ENCODE measurements at places on chromosomes 3 and 15.

DNA sequence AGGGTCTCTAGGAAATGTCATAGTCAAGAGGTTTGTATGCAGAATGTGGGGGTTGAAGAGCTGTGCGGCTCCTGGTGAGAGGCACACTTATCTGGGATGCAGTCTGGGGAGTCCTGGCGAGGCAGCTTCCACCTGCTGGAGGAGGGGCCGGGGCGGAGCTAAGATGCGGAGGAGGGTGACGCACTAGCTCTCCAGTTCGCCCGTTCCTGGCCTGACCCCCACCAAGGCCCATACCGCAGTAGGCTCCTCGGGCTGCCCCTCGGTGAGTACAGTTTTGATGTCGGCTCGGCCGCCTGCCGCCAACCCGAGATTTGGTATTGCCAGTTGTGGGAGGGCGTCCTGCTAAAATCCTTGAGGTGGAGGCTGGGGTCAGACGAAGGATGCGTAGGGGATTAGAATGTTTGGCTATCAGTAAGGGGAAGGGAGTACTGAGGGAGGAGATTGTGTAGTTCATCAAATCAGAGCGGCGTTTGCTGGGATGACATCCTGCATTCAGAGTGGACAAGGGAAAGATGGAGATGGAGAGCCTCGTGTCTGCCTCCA lies at the start of gene SCG5:
TSS of gene SCG5 (plus strand) at position 194 of the 543 bp plus-strand sequence. CDS start 1,883 bp downstream, outside the sequence.
- DNase-seq, result no peak

DNA sequence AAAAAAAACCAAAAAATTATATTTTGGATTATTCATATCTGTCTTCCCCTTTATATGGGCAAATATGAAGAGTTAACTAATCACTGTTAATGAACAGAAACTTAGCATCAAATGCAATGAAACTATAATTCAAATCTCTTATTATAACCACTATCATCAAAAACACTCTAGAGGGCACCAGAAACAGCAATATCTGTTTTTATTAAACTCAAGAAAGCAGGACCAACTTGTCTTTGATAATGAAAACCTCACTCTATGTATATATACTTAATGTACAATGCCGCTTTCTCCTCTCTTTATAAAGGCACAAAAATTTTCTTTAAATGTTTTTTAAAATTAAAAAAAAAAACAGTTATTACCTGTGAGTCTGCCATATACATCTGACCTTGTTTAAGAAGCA lies 92.7 kb downstream of the UACA start:
- DNase-seq, result no peak

GRCh38 chr3:71039332-71039731 lies 544.2 kb downstream of the FOXP1 start:
- no peak for DNase-seq

GRCh38 chr15:29734917-29735572 lies 87.2 kb downstream of the TJP1 start:
- no peak for DNase-seq

DNA sequence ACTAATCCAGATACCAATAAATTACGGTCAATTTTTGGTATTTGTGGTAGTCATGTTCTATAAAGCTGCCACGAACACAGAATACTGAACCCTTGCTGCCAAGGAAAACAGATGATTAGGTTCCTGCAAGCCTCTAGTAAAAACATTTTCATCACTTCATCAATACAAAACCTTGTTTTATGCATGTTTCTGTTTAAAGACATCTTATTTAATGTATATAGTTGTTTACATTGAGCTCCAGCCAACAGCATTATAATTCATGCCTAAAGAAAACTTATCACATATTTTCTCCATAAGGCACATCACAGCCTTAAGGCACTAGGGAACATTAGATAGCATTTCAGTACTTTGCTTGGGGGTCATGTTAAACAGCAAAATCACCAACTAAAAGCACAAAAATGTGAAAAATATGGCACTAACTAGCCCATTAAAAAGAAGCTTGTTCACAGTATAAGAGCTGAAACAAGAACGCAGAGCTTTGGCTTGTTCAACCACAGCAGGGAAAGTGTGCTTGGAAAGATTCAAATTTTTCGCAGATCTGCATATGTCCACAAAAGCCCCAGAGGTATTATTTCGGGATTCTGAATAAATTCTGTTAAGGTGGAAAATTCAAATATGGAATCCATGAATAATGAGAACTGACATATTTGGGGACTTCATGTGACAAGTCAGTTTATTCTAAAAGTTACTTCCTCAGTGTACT lies 27.7 kb downstream of the POLQ start:
- DNase-seq, result no peak

GRCh38 chr3:63934041-63934866 lies 22.1 kb upstream of the SCAANT1 start:
- no peak for DNase-seq

DNA sequence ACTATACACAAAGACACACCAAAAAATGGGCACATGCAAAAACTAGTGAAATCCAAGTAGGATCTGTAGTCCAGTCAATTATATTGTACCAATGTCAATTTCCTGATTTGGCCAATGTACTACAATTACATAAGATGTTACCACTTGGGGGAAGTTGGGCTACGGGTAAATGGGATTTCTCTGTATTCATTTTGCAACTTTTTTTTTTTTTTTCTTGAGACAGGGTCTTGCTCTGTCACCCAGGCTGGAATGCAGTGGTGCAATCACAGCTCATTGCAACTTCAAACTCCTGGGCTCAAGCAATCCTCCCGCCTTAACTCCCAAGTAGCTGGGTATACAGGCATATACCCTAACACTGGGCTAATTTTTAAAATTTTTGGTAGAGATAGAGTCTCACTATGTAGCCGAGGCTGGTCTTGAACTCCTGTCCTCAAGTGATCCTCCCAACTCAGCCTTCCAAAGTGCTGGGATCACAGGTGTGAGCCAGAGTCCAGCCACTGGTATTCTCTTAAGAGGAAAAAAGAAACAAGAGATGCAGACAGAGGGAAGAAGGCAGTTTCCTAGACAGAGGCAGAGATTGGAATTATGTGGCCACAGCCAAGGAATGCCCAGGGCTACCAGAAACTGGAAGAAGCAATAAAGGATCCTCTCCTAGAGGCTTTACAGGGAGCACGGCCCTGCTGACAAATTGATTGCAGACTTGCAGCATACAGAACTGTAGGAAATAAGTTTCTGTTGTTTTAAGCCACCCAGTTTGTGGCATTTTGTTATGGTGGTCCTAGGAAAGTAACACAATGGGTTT lies 33.3 kb downstream of the TFDP2 start:
- no peak for DNase-seq

GRCh38 chr3:66904336-66904735 lies 93.8 kb upstream of the KBTBD8 start:
- DNase-seq, result no peak

- DNase-seq, result no peak
Measured at GRCh38 chr15:81011593-81011992, 10.9 kb downstream of the TLNRD1 start.

GRCh38 chr15:47717036-47717612 lies at the start of gene SEMA6D:
Gene SEMA6D (plus strand): TSS chr15:47717505. CDS start chr15:47759799, 42,294 bp downstream.
- no peak for DNase-seq

GRCh38 chr3:19149368-19149767 lies 1.1 kb downstream of the KCNH8 start:
- DNase-seq, result peak; percentile 18

DNA sequence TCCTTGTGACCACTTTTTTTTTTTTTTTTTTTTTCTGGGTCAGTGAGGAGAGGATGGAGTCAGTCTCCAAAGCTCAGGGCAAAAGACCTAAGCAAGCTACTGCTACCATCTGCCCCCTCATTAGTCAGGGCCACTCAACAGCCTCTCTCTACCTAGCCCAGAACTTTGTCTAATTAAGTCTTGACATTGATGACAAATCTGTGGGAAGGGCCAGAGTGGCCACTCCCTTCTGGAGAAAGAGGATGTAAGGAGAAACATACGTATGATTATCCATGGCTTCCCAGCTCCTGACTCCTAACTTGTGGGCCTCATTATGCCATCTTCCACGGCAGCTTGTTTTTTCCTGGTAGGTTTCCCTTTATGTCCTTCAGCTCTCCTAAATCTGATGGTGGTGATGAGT lies 37.9 kb downstream of the NR1I2 start:
- no peak for DNase-seq

DNA sequence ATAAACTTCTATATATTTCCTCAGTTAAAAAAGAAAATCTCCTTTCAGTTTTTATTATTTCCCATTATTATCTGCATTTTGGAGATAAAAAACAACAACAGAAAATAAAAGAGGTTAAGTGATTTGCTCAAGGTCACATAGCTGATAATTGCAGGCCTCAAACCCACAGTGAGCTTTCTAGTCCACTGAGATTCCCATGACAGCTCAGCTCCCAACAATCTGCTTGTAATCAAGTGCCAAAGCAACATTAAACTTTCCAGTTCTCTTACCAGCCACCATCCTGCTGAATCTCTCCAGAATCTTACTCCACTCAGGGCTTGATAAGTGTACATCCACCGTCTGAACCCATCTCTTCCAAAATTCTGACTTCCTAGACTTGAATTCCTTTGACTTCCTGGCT lies 318.2 kb upstream of the SEMA6D start:
- DNase-seq, result no peak

DNA sequence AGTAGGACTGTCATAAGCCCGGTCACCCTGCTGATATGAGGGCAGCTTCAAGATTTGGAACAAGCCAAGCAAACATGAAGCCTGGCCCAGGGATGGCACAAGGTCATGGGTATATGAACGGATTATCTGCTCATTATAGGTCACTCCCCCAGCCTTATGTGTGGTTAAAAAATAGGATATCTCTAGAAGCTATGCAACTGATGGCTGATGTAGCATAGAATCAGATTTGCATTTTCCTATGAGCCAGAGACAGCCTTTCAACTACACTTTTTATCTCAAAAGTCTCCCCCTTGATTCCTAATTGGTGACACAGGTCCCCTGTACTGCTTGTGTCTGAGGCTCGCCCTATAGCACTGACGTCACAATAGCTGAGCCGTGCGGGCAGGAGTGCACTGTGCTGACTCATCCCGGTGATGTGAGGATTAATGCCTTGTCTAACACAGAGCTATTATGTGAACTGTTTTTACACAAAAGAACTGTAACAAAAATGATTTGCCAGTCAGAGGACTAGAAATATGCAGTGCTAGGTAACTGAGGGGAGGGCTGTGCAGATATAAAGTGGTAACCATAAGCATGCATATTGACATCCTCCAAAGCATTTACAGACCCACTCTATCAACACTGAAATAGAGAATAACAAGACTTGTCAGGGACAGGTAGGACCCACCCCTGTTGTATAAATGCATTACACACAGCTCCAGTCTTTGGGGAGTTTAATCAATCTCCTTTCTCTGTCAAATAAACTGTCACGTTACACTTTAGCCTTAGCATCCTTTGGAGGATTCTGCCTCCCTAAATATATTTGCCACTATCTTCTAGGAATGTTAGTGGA lies 204.9 kb downstream of the TIGIT start:
- DNase-seq, result no peak
